Stimulated activated CD8-positive, alpha-beta memory T cell treated with anti-CD3 and anti-CD28 coated beads, Interleukin-4, amount 100 ng/mL, for 24 hours (primary cell): ENCODE measurements at places on chromosomes 3 and 15.
A peak's percentile ranks its signal among the peaks of the same experiment; 100 is the strongest.

DNA sequence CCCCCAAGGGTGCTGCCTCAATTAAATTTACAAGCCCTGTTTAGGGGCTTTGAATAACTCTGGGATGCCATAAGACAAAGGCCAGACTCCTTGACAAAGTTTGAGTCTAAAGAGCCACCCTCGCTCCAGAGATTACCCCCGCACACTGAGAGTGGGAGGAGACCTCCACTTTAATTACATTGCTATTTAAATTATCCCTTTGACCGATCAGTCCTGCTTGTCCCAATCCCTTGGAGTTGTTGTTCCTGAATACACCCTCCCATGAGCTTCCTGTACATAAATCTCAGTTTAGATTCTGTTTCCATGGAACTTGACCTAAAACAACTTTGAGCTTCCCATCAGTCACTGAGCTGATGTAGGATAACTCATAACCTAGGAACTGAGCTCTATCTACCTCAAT is 596.3 kb downstream of the PYDC2 start:
- no peak for DNase-seq

DNA sequence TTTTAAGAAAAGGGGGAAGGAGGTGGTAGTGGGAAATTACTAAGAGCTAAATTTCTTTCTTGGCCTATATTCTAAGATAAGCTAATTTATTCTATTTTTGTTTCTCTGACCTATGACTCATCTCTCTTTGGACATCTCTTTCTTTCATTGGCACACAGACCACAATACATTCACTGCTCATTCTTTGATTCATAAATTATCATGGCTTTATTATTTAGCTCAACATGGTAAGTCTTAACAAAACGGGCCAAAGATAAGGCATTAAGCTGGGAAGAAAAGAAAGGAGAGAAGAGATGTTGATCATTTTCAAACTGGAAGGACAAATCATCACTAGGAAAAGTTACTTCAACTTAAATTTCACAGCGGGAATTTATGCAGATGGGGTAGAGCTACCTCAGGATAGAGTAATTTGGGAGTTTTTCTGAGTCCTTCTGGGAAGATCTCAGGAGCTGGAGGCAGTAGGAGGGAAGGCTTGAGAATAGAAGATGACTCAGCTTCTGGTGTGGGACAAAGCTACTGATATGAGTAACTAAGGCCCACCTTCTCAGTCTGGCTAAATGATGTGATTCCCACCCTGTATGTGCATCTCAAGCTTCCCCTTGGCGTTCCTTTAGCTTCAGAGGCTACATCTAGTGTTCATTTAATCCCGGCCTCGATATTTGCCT is 7.5 kb upstream of the ALCAM start:
- no peak for DNase-seq

GRCh38 chr3:172203522-172204258 is 164.3 kb downstream of the FNDC3B start:
- DNase-seq: no peak

DNA sequence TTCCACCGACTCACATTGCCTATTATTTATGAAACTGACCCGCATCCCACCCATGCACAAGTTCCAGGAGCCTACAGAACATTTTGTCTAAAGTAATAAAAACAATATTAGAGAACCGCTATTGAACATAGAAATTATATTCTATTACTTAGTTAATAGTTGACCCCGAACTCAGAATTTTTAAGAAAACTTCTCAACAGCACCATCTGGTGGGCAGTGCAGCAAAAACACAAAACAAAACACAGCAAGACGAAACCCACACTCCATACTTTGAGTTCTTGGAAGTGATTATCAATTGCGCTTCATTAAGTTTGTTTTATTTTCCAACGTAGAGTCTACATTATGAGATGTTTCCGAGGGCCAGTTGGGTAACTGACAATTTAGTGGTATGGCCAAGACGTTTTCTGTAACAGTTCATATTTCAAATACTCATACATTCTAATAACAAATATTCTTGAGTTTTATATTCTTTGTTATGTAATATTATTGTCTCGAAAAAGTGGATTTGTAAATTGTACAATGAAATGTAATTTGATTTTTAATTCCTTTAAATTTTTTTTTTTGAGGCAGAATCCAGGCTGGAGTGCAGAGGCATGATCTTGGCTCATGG is 24.0 kb upstream of the C3orf70 start:
- DNase-seq: no peak

- DNase-seq: no peak
Observed at GRCh38 chr3:29281344-29282241, 722 bp downstream of the RBMS3 start.

DNA sequence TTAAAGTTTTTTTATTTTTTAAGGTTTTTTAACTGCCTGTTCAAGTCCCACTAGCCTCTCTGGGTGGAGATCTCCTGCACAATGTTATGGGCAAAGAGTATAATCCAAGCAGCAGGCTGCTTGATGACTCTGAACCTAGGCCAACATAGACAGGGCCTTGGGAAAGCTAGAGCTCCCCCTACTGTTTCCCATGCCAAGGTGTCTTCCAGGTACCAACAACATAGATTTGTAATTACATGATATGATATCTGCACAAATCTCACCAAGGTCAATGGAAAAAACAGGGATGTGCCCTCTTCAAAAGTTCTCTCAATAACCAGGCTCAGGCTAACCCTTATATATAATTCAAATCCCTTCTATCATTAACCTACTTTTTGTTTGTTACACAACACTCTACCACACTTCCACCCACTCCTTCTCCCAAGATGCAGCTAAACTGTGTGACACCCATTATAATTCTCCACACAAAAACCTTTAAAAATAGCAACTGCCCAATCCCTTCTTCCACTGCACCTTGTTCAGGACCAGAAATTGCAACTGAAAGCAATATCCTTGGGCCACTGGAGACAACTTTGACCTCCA is 43.8 kb downstream of the RBM15B start:
- DNase-seq: peak; percentile 1

- DNase-seq: no peak
Observed at GRCh38 chr3:193903966-193904365, 232.0 kb upstream of the HES1 start.

DNA sequence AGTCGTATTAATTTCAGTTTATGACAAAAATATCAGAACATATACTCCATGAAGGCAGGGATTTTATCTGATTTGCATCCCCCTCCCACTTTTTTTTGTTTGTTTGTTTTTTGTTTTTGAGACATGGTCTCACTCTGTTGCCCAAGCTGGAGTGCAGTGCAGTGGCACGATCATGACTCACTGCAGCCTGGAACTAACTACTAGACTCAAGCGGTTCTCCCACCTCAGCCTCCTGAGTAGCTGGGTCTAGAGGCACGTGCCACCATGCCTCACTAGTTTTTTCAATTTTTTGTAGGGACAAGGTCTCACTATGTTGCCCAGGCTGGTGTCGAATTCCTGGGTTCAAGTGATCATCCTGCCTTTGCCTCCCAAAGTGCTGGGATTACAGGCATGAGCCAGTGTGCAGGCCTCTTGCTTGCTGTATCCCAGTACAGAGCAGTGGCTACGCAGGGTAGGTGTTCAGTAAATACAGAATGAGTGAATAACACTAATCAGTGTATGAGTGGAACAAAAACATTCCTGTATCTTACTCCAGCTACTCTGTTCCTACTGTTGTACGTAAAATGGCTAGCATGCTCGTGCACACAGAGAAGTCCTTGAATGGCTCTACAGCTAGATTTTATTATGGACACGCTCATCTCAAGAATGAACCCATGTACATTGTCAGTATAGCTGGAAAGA is 272.4 kb downstream of the FOXP1 start:
- no peak for DNase-seq

DNA sequence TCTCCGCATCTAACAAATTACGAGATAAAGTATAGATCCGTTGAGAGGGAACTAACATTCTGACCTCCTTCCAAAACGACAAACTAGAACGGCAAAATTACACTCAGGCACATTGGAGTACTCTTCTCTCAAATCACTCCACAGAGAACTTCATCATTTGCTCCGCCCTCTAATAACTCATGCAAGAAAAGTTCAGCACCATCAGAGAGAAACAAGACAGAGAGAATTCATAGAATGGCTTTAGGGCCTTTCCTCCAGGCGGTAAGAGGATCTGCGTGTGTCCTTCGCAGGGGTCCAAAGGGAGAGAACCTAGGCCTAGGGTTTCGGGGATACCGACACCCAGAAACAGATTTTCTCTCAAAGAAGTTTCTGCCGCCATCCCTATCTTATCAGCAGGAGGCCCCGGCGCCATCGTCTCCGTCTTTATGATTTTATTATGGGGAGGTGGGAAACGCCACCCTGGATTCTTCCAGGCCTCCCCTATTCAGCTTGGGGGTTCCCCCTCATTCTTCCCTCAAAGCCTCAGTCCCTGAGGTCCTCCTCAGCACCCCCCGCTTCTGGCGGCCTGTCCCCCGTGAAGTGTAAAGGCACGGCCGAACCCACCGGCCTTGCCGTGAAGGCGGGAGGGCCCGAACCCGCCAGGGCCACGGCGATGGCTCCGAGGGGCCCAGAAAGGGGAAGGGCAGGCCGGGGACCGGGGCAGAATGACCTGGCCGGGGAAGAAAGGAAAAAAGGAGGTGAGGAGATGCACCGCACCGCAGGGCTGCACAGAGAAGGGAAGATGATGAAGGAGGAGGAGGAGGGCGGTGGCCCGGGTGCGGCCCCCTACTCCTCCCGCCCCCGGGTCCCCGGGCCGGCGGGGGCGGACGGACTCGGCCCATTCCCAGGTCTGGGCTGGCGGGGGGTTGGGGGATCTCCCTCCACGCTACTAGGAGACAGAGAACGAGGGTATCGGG is 768 bp downstream of the UBXN7 start:
- DNase-seq: peak; percentile 7

- no peak for DNase-seq
Observed at GRCh38 chr3:149307435-149307783, 26.0 kb downstream of the TM4SF18 start.

DNA sequence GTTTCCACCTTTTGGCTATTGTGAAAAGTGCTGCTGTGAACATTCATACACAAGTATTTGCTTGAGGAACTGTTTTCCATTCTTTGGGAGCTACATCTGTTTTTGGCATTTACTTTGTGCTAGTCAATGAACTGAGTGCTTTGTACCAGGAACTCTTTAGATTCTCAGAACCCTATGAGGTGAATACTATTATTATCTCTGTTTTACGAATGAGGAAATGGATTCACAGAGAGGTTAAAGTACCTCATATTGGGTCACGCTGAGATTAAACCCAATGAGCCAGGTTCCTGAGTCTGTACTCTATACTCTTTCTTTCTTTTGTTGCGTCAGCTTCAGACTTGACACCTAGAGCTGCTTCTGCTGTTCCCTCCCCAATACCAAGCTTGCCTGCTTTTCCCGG is 358.1 kb downstream of the CNTN4 start:
- no peak for DNase-seq

DNA sequence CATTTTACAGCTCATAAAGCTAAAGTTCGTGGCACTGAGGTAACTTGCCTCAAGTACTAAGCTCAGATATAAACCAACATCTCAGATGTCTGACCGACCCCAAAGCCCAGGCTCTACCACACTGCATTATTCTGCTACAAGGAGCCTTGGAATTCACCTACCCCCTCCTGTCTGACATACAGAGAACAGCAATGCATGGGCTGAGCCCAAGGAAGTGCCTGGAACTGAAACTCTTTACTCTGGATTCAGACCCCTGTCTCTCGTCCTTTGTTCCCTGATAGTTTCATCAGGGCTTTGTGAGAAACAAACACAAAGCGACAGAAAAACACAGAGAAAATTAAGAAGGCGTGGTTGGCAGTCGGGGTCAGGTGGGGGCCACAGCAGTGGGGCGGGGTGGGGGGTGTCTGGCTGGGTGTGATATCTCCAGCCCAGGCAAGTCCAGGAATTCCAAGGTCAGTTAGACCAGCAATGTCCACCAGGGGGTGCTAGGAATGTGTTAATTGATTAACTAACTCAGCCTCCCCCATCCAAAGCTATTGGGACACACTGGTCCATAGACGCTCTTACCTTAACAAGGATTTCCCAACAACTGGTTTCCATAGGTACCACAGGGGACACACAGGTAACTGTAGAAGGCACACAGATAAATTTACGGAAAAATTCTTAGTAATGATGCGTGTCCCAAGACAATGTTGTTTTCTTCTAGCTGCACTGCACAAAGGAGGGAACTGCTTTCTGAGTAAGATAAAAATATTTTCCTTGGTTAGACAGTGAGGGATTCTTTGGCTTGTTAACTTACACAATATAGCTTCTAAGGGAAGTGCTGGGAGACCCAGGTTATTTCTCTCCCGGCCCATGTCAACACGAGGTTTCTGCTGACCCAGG is 18.8 kb upstream of the SSUH2 start:
- DNase-seq: peak; percentile 8

DNA sequence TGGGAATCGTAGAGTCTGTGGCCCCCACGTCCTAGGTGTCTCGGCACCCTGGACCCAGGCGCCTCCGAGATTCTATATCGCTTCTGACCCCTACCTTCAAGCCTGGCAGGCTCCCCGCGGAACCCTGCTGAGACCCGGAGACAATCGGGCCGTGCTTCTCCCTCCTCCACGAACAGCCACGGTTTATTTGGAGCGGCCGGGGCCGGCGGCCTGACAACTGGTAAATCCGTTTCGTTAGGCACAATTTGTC is 1.4 kb downstream of the GATA2 start:
- no peak for DNase-seq

DNA sequence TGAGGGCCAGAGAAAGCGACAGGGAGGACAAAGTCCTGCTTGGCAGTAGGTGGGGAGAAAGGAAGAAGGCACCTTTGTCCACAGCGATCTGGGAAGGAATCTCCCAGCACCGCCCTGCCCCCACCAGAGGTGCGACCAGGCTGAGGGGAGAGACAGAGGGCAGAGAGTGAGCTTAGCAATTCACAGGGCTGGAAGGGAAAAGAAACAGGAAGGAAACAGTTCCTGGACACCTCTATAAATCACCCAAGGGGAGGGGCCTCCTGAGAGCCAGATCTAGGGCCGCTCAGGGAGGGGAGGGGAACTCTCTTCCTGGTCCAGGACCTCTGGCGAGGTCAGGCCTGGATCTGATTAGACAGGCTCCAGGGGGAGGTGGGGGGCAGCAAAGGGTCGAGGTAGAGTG is 35.4 kb downstream of the RNU5B-1 start:
- DNase-seq: no peak

DNA sequence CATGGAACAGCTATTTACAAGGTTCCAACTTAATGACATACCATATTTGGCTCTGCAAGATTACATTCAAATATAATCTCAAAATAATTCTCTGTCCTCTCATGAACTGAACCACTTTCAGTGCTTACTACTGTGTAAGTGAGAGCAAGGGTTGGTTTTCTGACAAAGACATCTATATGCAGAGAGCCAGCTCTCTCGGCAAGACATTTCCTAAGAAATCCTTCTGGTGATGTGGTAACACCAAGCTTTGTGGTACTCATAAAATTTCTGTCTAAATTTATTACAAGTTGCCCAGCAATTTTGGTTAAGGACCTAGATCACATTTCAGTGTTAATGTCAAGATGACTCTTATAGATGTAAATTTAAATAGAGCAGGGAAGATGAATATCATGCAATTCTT is 184.9 kb downstream of the GAP43 start:
- no peak for DNase-seq
